ENCODE measurements at places on chromosomes 16 and 17.

GRCh38 chr17:62064029-62064790, 868 bp downstream of the MED13 start:
- peak; percentile 26 for DNase-seq
- peak overlapping the region; percentile 15 for H3K4me3 ChIP-seq
- no peaks in the 10 kb centered on the region for H3K36me3 ChIP-seq
- peak overlapping the region; percentile 82 for H3K27ac ChIP-seq
- H3K27me3 ChIP-seq = no peaks in the 10 kb centered on the region

GRCh38 chr17:28807925-28808634, 34.5 kb downstream of the FAM222B start:
- H3K36me3 ChIP-seq = peaks cover 14% of the 10 kb centered on the region
- no peak overlapping the region for H3K27ac ChIP-seq
- peaks cover 41% of the 10 kb centered on the region for H3K4me1 ChIP-seq

GRCh38 chr17:19865021-19865420, 2.7 kb downstream of the ULK2 start:
- no peak overlapping the region for H3K27ac ChIP-seq
- peaks cover 14% of the 10 kb centered on the region for H3K4me1 ChIP-seq
- H3K27me3 ChIP-seq = no peaks in the 10 kb centered on the region
- no peak overlapping the region for H3K4me3 ChIP-seq
- DNase-seq = no peak

DNA sequence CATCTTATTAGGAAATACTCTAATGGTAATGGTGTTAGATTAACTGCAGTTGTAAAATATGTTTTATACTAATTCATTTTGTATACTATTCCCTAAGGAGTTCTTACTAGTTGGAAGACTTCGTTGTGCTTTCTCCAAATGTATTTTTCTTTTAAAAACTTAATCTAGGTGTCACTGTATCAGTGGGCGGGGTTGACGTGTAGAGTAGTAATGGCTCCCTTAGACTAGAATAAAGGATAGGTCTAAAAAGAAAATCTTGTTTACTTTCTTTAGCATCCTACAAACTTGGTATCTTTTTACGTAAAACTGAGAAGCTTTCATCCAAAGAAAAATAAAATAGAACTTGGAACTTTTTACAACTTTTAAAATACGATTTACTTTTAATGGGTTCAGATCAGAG, 55.0 kb upstream of the MRC2 start:
- DNase-seq = no peak
- peaks cover 16% of the 10 kb centered on the region for H3K36me3 ChIP-seq
- no peaks in the 10 kb centered on the region for H3K4me1 ChIP-seq
- no peak overlapping the region for H3K27ac ChIP-seq

DNA sequence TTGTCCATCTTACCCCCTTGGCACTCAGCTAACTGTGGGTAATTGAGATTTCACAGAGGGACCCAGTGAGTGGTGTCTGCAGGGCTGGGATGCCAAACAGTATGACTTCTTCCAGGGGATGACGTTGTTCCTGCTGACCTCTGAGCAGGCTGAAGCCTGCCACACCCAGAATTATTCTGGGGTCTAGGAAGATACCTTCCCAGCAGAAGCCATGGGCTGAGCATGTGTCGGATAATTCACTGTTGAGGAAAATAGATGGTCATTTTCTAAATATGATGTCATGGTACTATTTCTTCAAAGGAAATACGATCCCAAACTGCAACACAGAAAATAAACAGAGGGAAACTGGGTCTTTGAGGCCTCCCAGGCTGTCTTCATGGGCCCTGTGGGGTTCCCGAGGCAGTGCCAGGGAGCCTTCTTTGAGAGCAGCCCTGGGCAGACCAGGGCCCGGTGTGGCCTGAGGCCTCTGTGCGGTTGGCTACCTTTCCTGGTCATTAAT, 17.4 kb downstream of the WNT9B start:
- DNase-seq = no peak
- H3K4me1 ChIP-seq = no peaks in the 10 kb centered on the region
- H3K4me3 ChIP-seq = no peak overlapping the region
- H3K27ac ChIP-seq = no peak overlapping the region
- no peaks in the 10 kb centered on the region for H3K36me3 ChIP-seq

DNA sequence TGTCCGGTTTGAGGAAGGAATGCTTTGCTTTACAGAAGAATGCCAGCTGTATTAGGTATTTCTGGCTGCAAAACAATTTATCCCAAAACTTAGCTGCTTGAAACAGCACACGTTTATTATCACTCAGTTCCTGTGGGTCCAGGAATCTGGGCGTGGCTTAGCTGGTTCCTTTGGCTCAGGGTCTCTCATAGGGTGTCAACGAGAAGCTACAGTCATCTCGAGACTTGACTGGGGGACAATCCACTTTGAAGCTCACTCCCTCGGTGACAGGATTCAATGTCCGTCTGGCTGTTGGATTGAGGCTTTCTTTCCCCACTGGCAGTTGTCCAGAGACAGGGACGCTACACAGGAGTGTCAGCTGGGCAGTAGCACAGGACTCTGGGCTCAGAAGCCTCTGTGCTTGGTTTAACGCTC, 9.6 kb upstream of the RHBDF2 start:
- peaks cover 59% of the 10 kb centered on the region for H3K4me1 ChIP-seq
- no peaks in the 10 kb centered on the region for H3K36me3 ChIP-seq
- H3K4me3 ChIP-seq = no peak overlapping the region
- no peak overlapping the region for H3K27ac ChIP-seq
- no peak for DNase-seq

GRCh38 chr16:88719267-88719932, 13.1 kb downstream of the CTU2 start:
- DNase-seq = no peak
- H3K27ac ChIP-seq = no peak overlapping the region
- no peaks in the 10 kb centered on the region for H3K4me1 ChIP-seq
- H3K4me3 ChIP-seq = no peak overlapping the region
- H3K27me3 ChIP-seq = no peaks in the 10 kb centered on the region
- peaks cover 86% of the 10 kb centered on the region for H3K36me3 ChIP-seq

DNA sequence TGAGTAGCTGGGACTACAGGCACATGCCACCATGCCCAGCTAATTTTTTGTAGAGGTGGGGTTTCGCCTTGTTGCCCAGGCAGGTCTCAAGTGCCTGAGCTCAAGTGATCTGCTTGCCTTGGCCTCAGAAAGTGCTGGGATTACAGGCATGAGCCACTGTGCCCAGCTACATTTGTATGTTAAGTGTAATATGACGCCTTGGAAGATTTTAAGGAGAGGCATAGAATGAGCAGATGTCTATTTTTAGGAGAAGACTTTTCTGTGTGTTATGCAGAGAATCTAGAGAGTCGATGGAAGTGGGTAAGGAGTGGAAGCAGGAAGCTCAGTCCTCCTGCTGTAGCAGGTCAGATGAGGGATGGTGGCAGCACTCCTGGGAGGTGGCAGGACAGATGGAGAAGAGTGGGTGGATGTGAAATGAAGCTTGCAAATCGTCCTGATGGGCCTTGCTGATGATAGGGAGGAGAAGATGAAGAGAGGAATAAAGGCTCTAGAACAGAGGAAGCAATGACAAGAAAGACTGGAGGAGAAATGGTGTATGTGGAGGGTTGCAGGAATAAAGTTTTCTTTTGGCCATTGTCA, 125.3 kb downstream of the SHISA6 start:
- H3K4me3 ChIP-seq = no peak overlapping the region
- DNase-seq = no peak
- no peaks in the 10 kb centered on the region for H3K4me1 ChIP-seq
- H3K27me3 ChIP-seq = no peaks in the 10 kb centered on the region

DNA sequence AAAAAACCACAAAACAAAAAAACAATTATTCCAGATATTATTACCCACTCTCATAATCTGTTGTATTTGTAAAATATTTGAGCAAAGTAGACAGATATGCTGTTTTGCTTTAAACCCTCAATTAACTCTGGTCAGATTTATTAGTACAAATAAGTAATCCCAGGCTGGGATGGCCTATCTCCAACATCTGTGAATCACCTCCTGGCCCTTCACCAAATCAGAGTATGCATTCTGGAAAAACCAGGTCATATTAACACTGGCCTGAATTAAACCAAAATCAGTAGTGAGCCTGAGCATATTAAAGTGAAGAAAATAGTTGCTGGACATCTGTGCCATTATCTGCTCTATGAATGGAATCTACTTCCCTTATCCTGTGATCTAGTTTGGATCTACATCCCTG, 41.0 kb downstream of the STAT3 start:
- H3K4me3 ChIP-seq = no peak overlapping the region
- H3K4me1 ChIP-seq = peaks cover 9% of the 10 kb centered on the region
- H3K27ac ChIP-seq = no peak overlapping the region
- no peaks in the 10 kb centered on the region for H3K27me3 ChIP-seq
- H3K36me3 ChIP-seq = peaks cover 27% of the 10 kb centered on the region

DNA sequence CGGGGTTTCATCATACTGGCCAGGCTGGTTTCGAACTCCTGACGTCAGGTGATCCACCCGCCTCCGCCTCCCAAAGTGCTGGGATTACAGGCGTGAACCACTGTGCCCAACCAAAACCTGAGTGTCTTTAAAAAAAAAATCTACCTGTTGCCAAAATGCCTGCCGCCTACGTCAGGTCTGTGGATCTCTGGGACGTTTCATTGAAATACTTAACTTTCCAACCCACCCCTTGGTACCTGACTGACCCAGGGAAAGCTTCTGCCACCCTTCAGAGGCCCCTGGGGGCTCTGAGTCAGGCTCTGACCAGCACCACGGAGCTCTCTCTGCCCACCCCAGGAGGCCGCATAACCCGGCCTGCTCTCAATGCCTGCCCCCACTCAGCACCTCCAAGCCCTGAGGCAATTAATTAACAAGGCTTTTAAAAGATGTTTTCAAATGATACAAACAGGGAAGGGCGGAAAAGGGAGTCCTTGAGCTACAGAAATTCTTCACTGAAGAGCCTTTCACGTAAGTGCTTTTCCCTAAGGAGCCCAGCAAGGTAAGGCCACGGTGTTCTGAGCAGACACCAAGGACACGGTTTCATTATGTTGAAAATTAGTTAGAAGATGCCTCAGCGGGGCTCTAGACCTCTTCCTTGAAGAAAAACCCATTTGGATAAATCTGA, 29.3 kb upstream of the GSG1L start:
- H3K27me3 ChIP-seq = no peaks in the 10 kb centered on the region
- H3K4me3 ChIP-seq = no peak overlapping the region
- no peak overlapping the region for H3K27ac ChIP-seq
- DNase-seq = no peak

GRCh38 chr17:74569020-74570003, 2.0 kb upstream of the CD300H start:
- H3K27me3 ChIP-seq = peaks cover 7% of the 10 kb centered on the region
- H3K4me3 ChIP-seq = no peak overlapping the region
- H3K36me3 ChIP-seq = no peaks in the 10 kb centered on the region
- no peak for DNase-seq
- H3K27ac ChIP-seq = no peak overlapping the region

DNA sequence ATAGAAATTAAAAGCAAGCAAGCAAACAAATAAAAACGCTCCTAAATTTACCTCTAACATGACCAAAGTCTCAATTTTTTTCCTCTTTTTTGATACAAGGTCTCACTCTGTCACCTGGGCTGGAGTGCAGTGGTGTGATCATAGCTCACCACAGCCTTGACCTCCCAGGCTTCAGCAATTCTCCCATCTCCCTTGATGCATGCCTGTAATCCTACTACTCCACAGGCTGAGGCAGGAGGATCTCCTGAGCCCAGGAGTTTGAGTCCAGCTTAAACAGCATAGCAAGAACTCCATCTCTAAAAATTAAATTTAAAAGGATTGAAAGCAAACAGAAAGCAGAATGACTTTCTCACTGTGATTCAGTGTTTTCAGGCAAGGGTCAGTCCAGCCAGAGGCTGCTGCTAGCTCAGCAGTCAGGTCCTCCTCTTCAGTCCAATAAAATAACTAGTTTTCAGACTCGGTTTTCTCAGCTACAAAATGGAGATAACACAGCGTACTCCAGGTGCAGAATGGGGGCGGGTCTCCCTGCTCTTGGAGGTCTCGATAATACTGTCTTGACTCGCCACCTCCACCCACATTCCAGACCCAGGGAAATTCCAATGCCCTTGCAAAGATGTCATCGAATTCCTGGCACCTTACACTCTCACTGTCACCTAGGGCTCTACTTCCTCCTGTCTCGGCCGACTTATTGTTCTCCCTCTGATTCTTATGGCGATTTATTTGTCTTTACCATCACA, 20.7 kb upstream of the MRTFB start:
- H3K4me3 ChIP-seq = no peak overlapping the region
- no peak for DNase-seq
- no peaks in the 10 kb centered on the region for H3K4me1 ChIP-seq
- no peak overlapping the region for H3K27ac ChIP-seq

- DNase-seq = peak; percentile 67
- no peaks in the 10 kb centered on the region for H3K36me3 ChIP-seq
- H3K27ac ChIP-seq = peak overlapping the region; percentile 46
- no peak overlapping the region for H3K4me3 ChIP-seq
- peaks cover 45% of the 10 kb centered on the region for H3K4me1 ChIP-seq
Observed at GRCh38 chr16:30896889-30897733, 697 bp downstream of the CTF1 start.

- H3K27ac ChIP-seq = no peak overlapping the region
- DNase-seq = no peak
- no peaks in the 10 kb centered on the region for H3K27me3 ChIP-seq
- peaks cover 3% of the 10 kb centered on the region for H3K4me1 ChIP-seq
- H3K36me3 ChIP-seq = no peaks in the 10 kb centered on the region
Observed at GRCh38 chr17:58412064-58412703, 5.2 kb downstream of the RNF43 start.
